ENCODE measurements at places on chromosomes 6 and 20.
A peak's percentile ranks its signal among the peaks of the same experiment; 100 is the strongest.

- peak; percentile 58 for DNase-seq
Measured at GRCh38 chr6:18269253-18269652, 4.9 kb upstream of the DEK start.

- no peak for DNase-seq
Measured at GRCh38 chr6:1313384-1313766, 1.5 kb downstream of the FOXQ1 start.

GRCh38 chr6:30826961-30827342, 57.4 kb upstream of the DDR1 start:
- DNase-seq, result no peak

DNA sequence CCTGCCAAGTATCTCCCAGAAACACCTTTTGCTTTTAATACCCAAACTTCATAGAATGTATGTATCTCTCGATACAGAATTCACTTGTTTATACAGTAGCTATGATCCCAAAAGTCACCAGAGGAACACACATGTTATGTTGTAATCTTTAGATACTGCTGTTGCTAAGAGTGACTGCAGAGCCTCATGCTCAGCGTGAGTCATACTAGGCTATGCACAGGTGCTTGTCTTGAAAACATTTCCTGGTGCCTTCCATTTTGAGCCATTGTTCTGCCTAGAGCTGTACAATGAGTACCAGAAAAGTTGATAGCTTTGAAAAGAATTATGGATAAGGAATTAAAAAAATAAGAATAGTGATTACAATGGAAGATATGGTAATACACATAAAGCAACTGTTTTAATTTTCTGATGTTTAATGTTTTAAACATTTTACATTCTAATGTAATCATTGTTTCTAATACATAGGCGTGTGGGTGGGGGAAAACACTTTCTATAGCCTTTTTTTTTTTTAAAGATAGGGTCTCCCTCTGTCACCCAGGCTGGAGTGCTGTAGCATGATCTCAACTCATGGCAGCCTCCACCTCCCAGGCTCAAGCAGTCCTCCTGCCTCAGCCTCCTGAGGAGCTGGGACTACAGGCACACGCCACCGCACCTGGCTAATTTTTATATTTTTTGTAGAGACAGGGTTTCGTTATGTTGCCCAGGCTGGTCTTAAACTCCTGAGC, 79.4 kb downstream of the CD24 start:
- DNase-seq, result peak; percentile 9

DNA sequence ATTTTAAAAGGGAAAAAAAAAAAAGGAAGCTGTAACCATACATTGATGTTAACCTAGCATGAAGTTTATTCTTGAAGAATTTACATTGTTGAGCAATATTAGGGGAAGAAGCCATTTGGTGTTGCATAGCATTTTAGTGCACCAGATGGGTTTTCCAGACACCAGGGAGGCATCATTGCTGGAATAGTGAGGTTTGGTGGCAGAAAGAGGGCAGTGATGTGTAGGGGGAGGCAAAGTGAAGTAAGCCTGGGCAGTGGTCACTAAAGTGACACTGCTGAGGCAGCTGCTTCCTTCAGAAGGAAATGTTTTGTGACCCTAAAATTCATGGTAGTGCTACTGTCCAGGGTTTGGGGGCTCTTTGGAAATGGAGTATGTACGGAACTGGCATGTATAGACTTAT, 2.6 kb downstream of the TOMM6 start:
- no peak for DNase-seq

DNA sequence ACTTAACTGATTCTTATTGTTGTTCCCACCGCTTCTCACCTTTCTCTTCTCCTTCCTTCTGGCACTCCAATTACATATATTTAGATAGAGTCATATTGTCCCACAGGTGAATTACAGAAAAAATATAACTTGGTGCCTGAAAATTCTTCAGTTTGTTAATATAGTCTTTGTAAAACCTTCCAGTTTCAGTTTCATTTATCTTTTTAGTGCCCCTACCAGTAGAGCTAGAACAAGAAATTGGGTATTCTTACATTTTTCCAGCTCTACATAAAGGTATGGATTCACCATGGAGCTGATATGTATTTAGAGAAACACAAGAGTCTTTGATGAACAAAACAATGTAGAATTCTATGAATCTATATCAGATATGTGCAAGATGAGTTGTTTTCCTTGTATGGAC, 10.7 kb downstream of the MANEA start:
- no peak for DNase-seq

GRCh38 chr6:94270091-94270948, 851.0 kb upstream of the EPHA7 start:
- no peak for DNase-seq

DNA sequence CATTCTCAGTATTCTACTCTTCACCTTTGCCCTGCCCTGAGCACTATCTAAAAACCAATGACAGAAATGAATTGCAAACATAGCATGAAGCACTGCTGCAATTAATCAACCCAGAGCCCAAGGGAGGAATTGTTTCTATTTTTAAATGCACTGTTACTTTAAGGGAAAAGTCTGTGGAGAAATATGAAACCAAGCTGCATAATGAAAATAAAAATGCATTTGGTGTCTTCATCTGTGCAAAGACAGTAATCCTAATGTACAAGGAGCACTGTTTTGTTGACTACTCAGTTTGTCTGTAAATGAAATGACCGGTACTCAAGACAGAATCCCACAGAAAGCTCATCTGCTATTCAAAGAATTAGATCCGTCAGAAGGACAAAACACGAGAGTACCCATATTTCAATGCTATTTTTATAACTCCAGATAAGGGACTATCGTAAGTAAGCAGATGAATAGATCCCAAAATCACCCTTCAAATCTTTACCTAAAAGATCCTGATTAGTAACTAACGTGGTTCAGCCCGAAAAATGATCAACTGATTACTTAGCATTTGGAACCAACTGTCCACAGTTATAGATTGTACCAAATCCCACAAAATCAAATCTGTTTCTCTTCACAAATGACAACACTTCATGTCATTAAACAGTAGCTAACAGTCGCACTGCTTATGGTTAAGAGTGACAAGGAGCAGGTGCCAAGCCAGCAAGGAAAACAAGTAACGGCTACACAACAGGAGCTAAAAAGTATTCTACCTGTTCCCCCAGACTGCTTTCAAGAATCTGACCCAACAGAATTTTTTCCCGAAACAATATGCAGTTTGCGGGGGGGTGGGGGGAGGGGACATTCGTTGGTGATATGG, 2.4 kb downstream of the KIF13A start:
- DNase-seq, result no peak

- DNase-seq, result peak; percentile 73
Measured at GRCh38 chr6:34656378-34657036, 40.1 kb downstream of the ILRUN start.

DNA sequence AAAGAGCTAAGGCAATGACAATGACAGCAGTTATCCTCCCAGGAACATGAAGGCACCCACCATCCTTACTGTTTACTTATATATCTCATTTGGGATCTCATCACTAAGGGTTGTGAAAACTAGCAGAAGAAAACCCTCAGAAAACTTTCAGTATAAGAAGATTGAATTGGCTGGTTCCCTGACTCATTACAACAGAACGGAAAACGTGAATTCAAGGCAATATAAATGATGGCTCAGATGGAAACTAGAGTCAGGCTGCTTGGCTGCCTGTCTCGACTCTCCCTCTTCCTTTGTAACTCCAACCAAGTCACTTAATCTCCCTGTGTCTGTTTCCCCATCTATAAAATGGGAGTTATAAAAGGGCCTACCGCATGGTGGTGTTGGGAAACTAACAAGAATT, 387.1 kb upstream of the JARID2 start:
- DNase-seq, result no peak

- no peak for DNase-seq
Measured at GRCh38 chr6:20166210-20166609, 46.1 kb downstream of the MBOAT1 start.

DNA sequence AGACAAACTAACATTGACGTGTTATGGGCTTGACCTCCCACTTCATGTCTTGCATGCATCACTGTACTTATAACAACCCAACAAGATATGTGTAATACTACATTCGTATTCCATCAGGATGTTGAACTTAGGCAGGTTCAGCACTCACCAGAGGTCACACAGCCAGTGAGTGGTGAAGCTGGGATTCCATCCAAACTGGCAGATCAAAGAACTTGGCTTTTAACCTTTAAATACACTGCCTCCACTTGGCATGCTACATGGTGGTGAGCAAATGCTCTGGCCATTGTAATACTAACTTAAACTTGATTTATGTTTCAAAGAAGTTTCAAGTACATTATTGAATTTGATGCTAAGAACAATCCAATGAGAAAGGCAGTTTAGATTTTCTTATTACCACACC, 10.7 kb upstream of the HDDC2 start:
- no peak for DNase-seq

GRCh38 chr6:132067286-132067685, 116.1 kb upstream of the CCN2 start:
- DNase-seq, result no peak

- DNase-seq, result no peak
Measured at GRCh38 chr20:36562724-36563123, 10.7 kb upstream of the TGIF2 start.

DNA sequence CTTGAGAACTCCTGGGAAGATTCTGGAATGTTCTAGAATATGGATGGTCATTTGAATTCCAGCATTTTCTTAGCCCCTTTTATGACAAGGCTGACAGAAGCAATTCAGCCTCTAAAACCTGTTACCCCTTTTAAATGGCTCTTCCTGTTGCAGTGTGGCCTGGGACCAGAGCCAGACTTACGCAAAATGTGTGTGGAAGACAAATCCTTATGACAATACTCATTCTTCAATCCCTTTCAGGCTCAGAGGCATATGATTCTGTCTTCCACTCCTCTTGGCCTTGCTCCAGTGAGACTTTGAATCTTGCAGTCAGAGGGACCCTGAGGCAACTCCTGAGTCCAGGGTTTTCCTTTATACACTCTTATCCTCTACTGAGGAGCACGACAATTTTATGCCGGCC, 287.0 kb downstream of the CLIC5 start:
- peak; percentile 68 for DNase-seq

- no peak for DNase-seq
Measured at GRCh38 chr6:158329531-158329930, 17.3 kb downstream of the TULP4 start.

GRCh38 chr6:110705543-110705942, 109.7 kb downstream of the CDK19 start:
- no peak for DNase-seq

- no peak for DNase-seq
Measured at GRCh38 chr6:165843121-165843520, 180.1 kb upstream of the PDE10A start.

DNA sequence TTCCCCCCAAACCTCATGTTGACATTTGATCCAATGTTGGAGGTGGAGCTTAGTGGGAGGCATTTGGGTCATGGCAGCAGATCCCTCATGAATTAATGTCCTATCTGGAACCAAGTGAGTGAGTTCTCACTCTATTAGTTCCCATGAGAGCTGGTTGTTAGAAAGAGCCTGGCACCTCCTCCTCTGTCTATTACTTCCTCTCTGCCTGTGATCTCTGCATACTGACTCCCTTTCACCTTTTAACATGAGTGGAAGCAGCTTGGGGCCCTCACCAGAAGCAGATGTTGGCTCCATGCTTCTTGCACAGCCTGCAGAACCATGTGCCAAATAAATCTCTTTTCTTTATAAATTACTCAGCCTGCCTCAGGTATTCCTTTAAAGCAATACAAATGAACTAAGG, 127.3 kb upstream of the RALGAPA2 start:
- no peak for DNase-seq

DNA sequence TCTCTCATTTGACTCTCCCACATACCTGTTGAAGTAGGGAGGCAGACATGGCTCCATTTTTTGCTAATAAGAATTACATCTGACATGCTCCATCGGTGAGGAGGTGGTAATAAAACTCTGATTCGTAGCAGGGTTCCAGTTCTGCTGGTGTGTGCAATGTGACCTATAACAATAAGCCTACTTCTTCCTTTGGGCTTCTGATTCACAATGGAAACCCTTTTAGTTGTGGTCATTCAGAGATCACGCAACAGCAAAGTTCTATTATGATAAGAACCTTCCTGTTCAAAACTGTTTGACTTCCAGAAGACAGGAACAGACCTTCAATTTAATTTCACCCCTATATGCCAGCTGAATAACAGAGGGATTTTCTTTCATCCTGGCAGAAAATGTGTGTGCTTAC, 31.4 kb upstream of the GSTA4 start:
- DNase-seq, result no peak

GRCh38 chr6:150658421-150658820, 58.7 kb downstream of the PLEKHG1 start:
- DNase-seq, result no peak

DNA sequence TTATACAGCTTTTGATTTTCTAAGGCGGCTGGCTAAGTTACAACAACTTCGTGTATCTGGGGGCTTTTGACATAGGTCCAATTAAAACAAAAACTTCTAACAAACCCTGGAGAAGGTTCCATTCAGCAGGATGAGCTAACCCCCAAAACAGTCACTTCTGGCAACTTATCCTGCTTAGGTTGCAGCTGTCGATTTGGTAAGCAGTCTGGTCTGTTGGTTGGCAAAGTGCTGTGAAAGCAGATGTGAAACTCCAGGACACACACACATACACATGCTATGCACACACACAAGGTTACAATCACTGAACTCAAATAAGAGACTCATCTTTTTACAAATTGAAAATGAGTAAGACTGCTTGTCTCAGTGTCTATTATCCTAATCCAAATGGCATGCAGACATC, 119.0 kb upstream of the STMND1 start:
- peak; percentile 99 for DNase-seq

- no peak for DNase-seq
Measured at GRCh38 chr6:160951187-160952030, 40.2 kb upstream of the MAP3K4 start.

- DNase-seq, result no peak
Measured at GRCh38 chr6:36129941-36130666, at the start of gene MAPK13. Gene MAPK13, plus strand, starts transcription at chr6:36130513. Its CDS starts 70 bp downstream, at chr6:36130583.

DNA sequence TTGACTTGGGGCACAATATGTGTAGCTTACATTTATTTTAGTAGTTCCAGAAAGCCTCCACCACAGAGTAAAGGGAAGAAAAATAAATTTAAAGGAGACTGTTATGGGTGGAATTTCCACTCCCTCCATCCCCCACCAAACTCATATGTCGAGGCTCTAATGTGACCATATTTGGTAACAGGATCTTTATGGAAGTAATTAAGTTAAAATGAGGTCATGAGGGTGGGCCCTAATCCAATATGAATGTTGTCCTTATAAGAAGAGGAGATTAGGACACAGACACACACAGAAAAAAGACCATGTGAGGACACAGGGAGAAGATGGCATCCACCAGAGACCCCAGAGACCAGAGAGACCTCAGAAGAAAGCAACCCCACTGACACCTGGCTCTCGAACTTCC, 189.7 kb downstream of the EDN1 start:
- DNase-seq, result peak; percentile 55

DNA sequence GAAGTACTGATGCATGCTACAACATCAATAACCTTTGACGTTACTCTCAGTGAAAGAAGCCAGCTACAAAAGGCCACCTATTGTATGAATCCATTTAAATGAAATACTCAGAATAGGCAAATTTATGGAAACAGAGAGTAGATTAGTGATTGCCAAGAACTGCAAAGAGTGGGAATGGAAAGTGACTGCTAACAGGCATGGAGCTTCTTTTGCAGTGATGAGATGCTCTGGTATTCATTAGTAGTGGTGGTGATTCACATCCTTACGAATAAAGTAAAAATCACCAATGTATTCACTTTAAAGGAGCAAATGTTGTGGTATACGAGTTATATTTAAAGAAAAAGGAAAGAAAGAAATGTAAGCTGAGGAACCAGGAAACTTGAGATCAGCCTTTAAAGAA, 126.8 kb upstream of the SAMD5 start:
- peak; percentile 64 for DNase-seq

- no peak for DNase-seq
Measured at GRCh38 chr6:6503191-6503590, 85.3 kb upstream of the LY86 start.

- DNase-seq, result no peak
Measured at GRCh38 chr20:12289465-12289864, 371.8 kb downstream of the BTBD3 start.
